Activated T-helper 2 cell treated with anti-CD3 and anti-CD28 coated beads, Interferon-gamma antibody, Interleukin-2, Interleukin-4, amounts not matched to agents 10 μg/mL and 5 μg/mL and 100 μg/mL, durations not matched to agents 14 hours and 24 hours and 36 hours (primary cell): ENCODE measurements at places on chromosomes 2 and 18. TPM values are rescaled to one million over a fixed set of nuclear protein-coding genes. Genes with fewer than 3 reads are reported as not detected.

TNFRSF11A gene
- 38.2 and 43.0 TPM in 2 replicates for total RNA-seq

DNA sequence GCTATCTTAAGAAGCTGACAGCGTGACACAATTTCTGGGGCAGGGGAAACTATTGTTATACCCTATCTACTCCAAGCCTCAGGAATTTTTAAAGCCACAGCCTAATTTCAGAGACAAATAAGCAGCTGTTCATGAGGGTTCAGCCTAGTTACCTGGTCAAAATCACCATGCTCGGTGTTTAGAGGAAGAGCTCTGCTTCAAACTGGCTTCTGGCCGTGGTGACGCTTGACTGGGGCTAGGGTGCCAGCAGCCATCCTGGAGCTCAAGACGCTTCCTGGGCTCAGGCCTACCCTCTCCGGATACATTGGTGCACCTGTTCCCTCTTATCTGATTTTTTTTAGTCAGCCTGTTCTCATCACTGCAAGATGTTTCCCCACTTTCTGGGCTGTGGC, 41.7 kb downstream of the FRZB start:
- no peak for DNase-seq
- peaks cover 17% of the 10 kb centered on the region for H3K27me3 ChIP-seq
- H3K27ac ChIP-seq, result no peak overlapping the region
- H3K36me3 ChIP-seq, result no peaks in the 10 kb centered on the region
- H3K4me1 ChIP-seq, result no peaks in the 10 kb centered on the region

GRCh38 chr2:235845245-235845644, 322.9 kb downstream of the GBX2 start:
- DNase-seq, result no peak
- no peak overlapping the region for H3K4me3 ChIP-seq
- H3K36me3 ChIP-seq, result no peaks in the 10 kb centered on the region
- H3K27me3 ChIP-seq, result no peaks in the 10 kb centered on the region
- H3K4me1 ChIP-seq, result no peaks in the 10 kb centered on the region

SRD5A2 gene
- not detected in 2 replicates for total RNA-seq

- no peak overlapping the region for H3K27ac ChIP-seq
- peaks cover 30% of the 10 kb centered on the region for H3K4me1 ChIP-seq
- no peak overlapping the region for H3K4me3 ChIP-seq
- no peak for DNase-seq
- no peaks in the 10 kb centered on the region for H3K27me3 ChIP-seq
- peaks cover 9% of the 10 kb centered on the region for H3K36me3 ChIP-seq
Measured at GRCh38 chr2:239305771-239306170, 95.0 kb downstream of the HDAC4 start.

ID2 gene
- 423 and 431 TPM in 2 replicates for total RNA-seq

GRCh38 chr2:143083636-143084035, 45.6 kb upstream of the ARHGAP15 start:
- H3K4me1 ChIP-seq, result peaks cover 34% of the 10 kb centered on the region
- no peaks in the 10 kb centered on the region for H3K36me3 ChIP-seq
- peaks cover 6% of the 10 kb centered on the region for H3K27me3 ChIP-seq
- no peak overlapping the region for H3K4me3 ChIP-seq
- no peak for DNase-seq

MPP4 gene
- total RNA-seq, result not detected in 2 replicates

DNA sequence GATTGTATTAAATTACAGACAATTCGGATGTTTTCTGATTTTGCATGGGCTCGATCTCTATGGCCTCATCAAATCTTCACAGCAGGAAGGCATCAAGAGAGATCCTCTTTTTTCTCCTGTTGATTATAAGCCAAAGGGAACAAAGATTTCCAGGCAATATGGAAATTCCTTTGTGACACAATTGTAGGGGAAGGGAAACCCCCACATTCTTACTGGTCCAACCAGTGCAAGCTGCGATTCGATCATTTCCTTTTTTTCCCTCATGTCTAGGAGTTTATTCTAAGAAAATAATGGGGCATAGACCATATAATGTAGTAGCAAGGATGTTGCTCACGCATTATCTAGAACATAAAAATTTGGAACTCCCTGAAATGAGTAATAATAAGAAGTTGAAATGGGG, 87.7 kb downstream of the LYPD6 start:
- H3K27me3 ChIP-seq, result no peaks in the 10 kb centered on the region
- H3K4me1 ChIP-seq, result no peaks in the 10 kb centered on the region
- no peak for DNase-seq
- no peak overlapping the region for H3K27ac ChIP-seq
- no peaks in the 10 kb centered on the region for H3K36me3 ChIP-seq
- H3K4me3 ChIP-seq, result no peak overlapping the region

DNA sequence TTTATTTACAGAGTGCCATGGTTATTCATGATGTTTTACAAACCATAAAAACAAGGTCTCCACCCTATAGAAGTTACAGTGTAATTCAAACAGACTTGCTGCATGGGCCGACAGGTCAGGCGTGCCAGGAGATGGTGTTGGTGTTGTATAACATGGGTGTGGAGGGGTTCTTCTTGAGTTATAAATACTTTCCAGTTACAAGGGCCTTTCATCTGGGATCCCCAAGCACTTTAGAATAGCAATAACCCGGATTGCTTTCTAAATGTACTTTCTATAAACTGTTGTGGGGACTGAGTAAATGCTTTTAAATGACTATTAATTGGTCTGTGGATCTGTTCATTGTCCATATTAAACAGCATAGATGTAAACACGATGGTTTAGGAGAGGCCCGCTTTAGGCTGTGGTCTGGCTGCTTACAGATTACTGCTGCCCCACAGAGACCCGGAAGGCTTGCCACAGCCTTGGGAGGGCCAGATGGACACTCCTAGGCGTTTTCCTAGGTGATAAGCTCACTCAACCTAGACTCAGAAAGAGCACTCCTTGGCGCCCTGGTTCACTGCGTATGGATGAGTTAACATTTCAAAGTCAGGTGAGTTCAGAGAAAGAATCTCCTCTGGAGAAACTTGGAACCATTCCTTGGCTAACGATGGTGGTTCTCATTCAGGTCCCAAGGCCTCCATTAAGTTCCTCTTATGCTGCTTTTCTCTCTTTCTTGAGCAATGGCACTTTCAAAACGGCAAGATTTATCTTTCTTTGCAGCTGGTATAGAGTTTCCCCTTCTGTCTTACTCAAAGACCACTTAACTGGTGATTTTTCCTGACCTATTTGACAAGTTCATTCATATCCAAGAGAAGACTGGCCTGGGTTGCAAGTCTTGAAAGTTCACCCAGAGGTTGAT, 3.6 kb upstream of the KIAA2012 start:
- H3K4me1 ChIP-seq, result peaks cover 3% of the 10 kb centered on the region
- H3K36me3 ChIP-seq, result no peaks in the 10 kb centered on the region
- no peaks in the 10 kb centered on the region for H3K27me3 ChIP-seq
- no peak overlapping the region for H3K27ac ChIP-seq
- no peak overlapping the region for H3K4me3 ChIP-seq
